ENCODE measurements at places on chromosomes 3 and 15.

- DNase-seq, result no peak
These were observed 385.3 kb downstream of the PDCD6IP start for GRCh38 chr3:34183611-34184340.

DNA sequence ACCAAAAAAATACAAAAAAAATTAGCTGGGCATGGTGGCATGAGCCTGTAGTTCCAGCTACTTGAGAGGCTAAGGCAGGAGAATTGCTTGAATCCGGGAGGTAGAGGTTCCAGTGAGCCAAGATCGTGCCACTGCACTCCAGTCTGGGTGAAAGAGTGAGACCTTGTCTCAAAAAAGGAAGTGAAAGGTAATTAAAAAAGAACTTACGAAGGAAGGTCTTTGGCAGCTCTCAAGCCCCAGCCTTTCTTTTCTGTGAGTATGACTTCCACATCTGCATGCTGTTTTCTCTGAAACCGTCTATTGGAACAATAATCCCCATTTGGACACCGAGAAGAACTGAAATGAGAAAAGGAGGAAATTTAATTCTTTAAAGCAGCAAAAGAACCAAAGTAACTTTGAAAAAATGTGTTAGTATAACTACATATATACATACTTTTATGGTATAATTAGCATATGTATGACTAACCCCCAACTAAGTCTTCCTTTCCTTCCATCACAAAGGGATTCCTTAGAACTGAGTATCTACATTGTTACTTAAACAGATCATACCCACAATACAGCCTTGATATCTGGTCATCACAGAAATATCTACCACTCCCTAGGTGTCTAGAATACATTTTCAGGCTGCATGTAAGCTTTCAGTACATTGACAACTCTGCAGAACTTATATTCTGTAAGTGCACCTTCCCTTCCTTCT, 50.1 kb downstream of the SETD2 start:
- peak; percentile 94 for DNase-seq

DNA sequence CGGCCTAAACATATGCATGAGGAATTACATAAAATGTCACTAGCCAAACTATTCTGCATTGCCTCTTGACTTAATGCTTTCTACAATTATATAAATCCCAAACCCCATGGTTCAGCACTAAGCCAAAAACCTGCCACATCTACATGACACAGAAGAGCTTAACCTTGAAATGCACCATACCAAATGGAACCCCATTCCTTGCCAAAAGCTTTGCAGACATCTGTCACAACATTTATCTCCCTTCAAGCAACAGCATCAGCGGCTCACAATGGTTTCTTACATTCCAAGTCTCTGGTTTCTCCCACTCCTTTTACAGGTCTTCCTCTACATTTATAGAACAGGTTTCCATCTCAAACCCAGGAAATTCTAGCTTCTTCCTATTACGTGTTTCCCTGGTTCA, 58.4 kb upstream of the GYG1 start:
- DNase-seq, result no peak

DNA sequence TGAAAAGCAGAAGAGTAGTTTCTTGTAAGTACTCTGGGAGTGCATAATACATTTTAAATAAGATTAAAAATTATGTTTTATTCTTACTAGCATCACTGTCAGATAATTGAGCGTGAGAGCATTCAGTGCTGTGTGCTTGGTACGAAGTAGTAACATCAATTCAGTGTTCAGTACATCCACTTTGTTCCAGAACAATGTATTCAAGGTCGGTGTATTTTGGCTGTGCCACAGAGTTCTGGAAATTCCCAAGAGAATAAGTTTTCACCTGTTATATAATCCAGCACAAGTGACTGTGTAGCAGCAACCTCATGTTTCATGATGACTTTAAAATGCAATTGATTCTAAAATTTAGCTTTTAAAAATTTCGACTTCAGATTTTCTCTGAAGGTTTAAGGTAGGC, 130.6 kb downstream of the IGF1R start:
- DNase-seq, result no peak

DNA sequence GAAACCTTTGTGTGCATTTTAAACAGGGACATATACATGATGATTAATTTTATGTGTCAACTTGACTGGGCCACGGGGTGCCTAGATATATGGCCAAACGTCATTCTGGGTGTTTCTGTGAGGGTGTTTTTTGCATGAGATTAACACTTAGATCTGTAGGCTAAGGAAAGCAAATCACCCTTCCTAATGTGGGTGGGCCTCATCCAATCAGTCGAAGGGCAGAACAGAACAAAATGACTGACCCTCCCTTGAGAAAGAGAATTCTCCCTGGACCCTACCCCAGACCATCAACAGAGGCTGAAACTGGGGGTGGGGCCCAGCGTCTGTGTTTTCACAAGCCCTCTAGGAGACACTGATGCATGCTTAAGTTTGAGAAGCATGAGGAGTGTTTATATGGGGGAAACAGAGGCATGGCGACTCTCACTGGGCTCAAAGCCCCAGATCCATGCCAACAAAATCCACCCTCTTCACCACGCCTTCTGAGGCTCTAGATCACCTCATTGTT, 56.2 kb downstream of the ITGA11 start:
- DNase-seq, result no peak

DNA sequence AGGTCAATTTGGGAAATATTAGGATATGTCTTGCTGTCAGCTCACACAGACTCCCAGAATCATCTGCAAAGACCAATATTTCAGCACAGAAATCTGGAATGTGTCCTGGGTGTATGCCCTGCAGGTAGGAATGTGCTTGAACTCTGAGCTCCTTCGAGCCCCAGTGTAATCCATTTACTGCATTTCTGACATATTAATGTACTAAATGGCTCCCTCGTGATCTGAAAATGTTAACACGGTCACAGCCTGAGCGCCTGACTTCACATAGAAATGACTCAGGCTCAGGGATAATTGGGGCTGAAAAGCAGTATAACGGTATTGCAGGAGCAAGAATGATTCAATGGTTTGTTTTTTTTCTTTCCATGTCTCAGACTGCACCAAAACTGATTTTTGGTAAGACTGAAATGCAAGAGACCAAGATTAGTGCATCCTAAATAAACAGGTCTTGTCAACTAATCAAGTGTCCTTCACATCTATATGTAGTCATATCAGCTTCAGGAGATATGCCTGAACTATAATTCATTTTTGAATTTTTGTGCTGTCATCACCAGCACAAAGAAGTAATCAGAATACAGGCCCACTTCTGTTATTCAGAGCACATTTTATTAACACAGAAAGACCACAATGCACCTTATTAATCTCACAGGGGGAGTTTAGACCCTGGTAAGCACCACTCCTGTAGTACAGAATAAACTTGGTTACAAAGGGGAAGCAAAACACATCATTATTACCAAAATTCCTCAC, 49.8 kb downstream of the DCLK3 start:
- no peak for DNase-seq

- DNase-seq, result no peak
These were observed 7.1 kb downstream of the KAT2B start for GRCh38 chr3:20047341-20047779.

DNA sequence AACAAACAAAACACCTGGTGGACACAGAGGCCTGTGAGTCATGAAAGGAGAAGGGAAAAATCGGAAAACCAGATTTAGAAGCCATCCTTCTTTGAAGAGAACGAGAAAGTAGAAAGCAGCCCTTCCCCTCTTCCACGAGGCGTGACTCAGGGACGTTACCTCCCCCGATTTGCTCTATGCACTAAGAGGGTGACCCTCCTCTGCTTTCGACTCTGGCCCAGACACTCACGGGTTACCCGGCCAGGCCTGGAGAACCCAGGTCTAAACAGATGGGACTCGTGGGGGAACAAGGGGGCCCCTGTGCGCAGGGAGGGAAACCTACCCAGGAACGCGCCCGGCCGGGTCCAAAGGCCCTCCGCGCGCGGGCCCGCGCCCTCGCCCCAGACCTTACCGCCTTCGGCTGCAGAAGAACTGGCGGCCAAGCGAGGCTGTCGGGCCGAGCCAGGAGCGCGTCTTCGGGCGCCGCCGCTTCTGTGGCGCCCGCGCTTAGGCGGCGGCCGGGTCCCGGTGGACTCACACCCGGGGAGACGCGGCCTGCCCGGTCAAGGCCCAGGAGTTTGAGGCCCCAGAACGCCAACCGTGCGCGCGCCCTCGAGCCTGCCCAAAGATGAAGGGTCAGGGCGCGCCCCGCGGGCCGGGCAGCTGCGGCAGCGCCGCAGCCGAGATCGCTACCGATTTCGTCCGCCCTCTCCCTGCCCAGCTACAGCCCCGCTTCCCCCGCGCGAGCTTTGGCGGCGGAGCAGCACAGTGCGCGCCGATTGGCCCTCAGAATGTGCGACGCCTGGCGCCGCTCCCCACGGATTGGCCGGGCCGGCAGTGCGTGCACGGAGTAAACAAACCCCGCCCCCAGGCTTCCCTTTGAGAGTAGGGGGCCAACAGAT, at the start of gene TFDP2:
Gene TFDP2 (minus strand): TSS at position 753 of the 881 bp plus-strand sequence. CDS start 47,795 bp downstream, outside the sequence.
- peak; percentile 76 for DNase-seq

DNA sequence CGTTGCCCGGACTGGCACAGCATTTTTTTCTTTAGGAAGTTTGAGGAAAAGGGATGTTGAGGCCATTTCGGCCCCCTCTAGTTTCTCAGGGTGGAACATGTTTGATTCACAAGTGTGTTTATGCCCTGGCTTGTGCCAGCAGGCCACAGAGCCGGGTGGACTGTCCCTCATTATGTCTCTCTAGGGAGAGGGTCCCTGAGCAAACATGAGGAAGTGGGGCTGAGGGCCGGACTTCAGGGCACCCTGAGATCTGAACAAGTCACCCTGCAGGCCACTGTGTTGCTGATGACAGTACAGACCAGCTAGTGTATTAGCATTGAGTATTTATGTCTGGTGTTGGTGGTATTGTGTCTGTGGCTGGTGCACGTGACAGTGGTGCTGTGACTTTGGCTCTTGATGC, 34.9 kb downstream of the RNU5B-1 start:
- DNase-seq, result no peak

DNA sequence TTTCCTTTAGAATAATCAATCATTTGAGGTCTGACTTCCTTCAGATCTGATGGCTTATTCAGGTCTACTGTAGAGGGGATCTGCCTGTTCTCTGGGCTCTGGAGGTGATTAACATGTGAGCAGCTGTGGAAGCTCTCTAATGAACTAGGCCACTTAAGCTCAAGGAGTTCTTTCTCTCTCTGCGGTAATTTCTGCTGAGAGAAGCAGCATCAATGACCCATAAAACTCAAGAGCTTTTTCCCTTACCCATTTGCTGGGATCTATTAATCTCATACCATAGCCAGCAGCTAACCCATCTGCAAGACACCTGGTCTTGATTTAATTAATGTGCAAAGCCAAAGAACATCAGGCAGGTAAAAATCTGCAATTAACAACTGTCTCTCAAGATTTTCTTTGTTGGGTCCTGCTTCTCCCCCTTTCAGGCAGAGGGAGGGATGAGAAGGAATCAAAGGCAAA, 73.2 kb upstream of the DLG1 start:
- no peak for DNase-seq

DNA sequence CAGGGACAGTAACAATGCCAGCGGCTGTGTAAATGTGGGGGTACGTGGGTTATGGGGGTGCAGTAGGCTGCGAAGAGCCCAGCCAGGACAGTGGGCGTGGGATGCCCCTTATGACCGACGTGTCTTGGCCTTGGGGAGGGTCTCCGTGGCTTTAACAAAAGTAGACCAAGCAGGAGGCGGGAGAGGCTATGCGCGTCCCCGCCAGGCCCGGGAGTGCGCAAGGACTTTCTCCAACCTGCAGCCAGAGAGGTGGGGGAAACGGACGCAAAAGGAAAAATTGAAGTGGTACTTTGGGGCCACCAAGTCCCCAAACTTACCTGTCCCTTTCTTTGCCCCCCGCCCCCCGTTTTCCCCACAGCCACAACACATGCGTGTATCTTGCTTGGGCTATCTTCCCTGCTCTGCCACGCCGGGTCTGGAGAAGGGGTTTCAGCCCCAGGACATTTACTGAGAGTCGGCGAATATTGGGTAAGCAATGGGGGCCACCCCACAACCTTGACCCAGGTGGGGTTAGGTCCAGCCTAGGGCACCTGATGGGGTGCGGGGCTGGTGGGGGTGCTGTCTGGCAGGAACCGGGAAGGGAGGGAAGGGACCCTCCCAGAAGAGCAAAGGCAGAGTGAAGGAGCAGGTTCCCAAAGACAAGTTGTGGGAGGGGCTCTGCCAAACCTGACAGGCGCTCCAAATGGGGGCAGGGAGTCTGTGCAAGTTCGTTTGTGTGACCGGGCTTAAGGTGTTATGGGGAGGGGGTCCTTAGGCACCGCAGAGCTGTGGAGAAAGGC, 652 bp downstream of the ISLR2 start:
- DNase-seq, result no peak

GRCh38 chr15:95210436-95210981, 979.1 kb downstream of the MCTP2 start:
- DNase-seq, result no peak

DNA sequence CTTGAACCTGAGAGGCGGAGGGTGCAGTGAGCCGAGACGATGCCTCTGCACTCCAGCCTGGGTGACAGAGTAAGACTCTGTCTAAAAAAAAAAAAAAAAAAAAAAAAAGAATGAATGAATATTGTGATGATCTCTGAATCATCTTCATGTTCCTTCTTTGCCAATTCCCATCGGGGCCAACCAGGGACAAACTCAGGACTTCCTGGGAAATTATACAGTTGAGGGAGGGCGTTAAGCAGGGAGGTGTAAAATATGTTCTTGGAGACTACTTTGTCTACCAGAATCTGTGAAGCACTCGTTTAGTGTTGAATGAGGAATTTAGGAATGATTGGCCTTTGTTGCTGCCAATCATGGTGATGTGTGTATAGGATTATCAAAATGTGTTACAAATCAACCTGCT, 210.6 kb downstream of the PTPRG start:
- DNase-seq, result no peak

DNA sequence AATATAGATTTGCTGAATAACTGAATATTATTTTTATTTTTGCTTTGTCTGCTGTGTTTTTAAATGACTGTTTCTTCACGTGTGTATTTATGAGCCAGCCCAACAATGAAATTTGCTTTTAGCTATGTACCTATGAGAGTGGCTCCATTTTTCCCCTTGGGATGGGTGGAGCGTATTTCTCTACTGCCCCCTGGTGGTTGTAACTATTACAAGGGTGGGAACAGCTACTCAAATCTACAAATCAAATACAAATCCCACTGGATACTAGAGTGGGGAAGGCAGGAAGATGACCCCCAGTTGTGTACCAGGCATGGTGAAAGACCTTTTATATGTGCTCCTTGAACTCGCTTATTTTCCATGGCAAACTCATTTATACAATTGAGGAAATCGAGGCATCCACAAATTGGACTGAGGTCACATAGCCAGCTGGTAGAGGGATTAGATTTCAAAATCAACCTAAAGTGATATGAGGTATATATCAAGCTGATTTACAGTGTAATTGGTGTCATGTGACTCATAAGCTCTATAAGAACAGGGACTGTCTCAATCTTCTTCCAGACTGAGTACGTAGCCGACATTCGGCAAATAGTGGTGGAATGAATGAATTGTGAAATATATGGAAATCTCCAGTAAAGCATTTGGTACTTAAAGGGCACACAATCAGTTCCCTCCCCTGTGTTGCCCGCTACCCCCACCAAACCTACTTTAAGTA, 69.5 kb upstream of the VEPH1 start:
- peak; percentile 53 for DNase-seq

GRCh38 chr3:65265511-65265910, 577.7 kb upstream of the ADAMTS9 start:
- no peak for DNase-seq

- peak; percentile 32 for DNase-seq
These were observed 29.1 kb upstream of the LXN start for GRCh38 chr3:158701420-158702065.
